Activated CD4-positive, alpha-beta T cell treated with anti-CD3 and anti-CD28 coated beads for 48 hours (primary cell): ENCODE measurements at places on chromosomes 6 and 20.

- no peak for DNase-seq
Measured at GRCh38 chr6:161788531-161788930, 514.7 kb upstream of the AGPAT4 start.

GRCh38 chr6:43883847-43884651 is 114.0 kb downstream of the VEGFA start:
- no peak for DNase-seq

DNA sequence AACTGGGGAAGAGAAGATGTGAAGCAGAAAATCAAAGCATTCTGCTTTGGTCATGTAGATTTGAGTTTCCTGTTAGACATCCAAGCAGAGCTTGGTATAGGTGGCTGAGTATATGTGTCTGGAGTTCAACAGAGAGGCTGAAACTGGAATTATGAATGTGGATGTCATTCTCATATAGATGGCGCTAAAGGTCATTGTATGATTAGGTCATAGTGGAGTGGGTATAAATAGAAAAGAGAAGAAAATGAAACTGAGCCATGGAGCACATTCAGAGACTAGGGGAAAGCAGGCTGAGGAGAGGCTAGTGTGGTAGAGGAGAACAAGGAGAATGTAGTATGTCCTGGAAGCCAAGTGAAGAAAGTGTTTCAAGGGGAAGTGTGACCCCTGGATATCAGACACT is 295.6 kb upstream of the PLN start:
- DNase-seq = no peak

DNA sequence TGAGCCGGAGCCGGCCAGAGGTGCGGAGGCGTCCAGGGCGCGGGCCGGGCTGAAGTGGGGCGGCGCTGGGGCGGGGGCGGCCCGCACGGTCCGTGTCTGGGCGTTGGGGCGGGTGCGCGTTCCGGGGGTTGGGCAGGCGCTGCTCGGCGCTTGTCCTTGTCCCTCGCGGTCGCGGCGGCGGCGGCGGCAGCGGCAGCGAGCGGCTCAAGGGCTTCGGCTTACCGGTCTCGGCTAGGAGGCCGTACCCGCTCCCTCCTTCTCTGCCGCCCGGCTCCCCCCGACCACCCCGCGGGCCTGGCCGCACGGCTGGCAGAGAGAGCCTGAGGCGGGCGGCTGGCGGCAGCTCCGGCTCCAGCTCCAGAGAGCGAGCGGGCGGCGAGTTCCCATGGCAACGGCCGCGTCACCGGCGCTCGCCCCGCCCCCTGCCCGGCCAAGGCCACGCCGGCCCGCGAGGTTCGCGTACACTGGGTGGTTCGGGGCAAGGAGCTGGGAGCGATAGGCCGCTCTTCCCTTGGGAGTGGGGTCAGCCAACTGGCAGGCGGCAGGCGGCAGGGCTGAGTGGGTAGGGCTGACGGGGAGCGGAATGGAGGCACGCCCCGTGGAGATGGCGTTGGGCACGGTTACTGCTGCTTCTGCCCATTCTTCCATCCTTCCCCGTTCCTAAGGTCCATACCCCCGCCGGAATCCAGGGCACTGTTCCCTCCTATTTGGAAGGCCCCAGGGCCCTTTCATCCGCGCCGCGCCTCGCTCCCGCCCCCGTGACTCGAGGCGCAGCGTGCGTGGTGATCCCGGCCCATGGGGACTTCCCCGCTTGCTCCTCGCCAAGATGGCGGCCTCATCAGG is at the start of gene LRRC73:
TSS of gene LRRC73 (minus strand) at position 363 of the 843 bp plus-strand sequence. CDS start 561 bp downstream, outside the sequence.
- peak; percentile 80 for DNase-seq

DNA sequence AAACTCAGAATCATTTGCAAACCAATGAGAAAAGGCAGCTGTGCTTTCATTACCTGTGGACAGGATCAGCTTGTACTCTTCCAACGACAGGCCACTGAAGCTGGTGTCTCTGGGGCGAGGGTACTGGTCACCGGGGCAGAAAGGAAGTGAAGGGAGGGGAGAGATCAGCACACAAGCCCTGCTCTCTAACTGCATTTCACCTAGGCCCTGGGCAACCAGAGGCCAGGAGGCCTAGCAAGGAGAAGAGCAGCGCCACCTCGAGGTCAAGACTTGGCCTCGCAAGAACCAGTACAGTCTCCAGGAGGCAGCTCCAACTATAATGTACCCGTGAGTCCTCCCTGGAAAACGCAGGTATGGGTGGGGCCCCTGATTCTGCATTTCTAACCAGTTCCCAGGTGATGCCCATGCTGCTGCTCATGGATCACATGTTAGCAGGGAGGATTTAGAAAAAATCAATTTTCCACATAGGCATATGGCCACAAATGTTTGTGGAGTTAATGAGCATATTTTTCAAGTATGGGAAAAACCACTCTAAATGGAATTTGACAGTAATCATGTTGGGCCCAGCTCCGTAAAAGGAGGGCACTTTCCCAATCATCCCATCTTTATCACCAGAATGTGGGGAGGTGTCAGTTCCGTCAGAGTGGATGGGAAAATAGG is 11.0 kb downstream of the UQCC2 start:
- DNase-seq = peak; percentile 84

- no peak for DNase-seq
Measured at GRCh38 chr20:53866794-53867740, 203.3 kb downstream of the BCAS1 start.

- DNase-seq = no peak
Measured at GRCh38 chr6:4319981-4320683, 184.8 kb upstream of the ECI2 start.

- DNase-seq = no peak
Measured at GRCh38 chr20:51171141-51171540, 148.2 kb upstream of the KCNG1 start.
